ENCODE measurements at places on chromosomes 2 and 18.

DNA sequence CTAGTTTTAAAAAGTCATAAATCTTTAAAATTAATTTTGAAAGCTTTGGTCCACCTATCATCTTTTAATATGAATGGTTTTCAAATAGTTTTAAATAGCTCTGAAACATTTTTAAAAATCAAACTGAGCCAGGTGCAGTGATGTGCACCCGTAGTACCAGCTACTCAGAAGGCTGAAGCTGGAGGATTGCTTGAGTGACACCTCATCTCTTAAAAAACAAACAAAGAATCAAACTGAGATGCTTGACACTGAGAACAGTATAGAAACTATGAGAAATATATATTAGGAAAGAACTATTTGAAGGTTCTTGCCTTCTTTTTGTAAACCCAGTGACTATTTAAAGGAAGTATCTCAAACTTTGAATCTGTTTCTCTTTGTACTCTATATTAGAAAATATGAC lies 67.4 kb downstream of the BARD1 start:
- H3K4me3 ChIP-seq, result no peak overlapping the region
- DNase-seq, result no peak
- no peak overlapping the region for H3K27ac ChIP-seq

DNA sequence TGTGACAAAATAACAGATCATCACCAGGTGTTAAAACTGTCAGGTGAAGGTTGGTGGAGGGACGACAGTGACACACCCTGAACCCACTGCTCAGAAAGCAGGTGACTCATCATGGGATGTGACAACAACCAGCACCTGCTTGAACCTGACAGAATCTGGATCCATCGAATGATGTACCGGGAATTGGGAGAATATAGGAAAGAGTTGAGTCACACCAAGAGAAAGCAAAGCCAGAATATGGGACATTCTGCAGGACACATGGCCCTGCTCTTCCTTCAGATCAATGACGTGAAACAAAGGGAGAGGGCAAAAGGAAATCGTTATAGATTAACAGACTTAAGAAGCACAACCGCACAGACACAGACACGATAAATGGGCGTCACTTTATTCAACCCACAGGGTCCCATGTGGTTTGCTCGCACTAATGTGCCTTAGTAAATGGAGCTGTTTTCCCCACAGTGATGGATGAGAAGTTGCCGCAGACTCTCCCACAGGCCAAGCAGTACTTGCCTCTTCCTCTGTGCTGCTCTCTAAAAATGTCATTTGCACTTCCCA lies 100.1 kb downstream of the CRACDL start:
- H3K36me3 ChIP-seq, result no peaks in the 10 kb centered on the region
- no peaks in the 10 kb centered on the region for H3K27me3 ChIP-seq
- DNase-seq, result no peak
- H3K27ac ChIP-seq, result no peak overlapping the region

GRCh38 chr2:58432491-58433170 lies 191.5 kb upstream of the FANCL start:
- H3K4me3 ChIP-seq, result no peak overlapping the region
- peaks cover 3% of the 10 kb centered on the region for H3K27me3 ChIP-seq
- no peaks in the 10 kb centered on the region for H3K36me3 ChIP-seq
- peaks cover 13% of the 10 kb centered on the region for H3K4me1 ChIP-seq

DNA sequence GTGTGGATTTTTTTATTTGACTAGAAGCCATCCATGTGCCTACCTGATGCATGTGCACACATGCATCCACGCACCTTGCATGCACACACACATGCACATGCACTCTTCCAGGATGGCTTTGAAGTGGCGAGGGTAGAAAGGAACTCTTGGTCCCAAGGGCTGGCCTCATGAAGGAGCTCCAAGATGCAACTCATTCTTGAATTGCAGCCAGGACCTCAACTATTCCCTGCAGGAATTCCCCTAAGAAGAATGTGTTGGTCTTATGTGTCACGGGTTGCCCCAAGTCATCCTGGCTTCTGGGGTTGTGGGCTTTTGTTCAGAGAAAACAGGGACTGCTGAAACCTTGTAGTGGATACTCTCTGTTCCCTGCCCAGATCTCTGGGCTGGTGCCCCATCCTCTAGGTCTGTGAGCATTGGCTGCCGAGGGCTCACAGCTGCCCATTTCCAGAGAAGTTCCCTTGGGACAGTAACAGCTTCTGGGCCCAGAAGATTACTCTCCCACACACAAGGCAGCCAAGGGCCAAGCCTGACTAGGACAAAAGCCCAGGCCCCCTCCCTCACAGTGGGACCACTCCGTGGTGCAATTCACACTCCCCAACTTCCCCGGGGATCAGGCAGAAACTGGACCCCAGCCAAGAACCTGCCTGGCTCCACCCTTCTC lies 137.6 kb downstream of the COPS8 start:
- H3K4me3 ChIP-seq, result no peak overlapping the region
- H3K27ac ChIP-seq, result no peak overlapping the region
- H3K4me1 ChIP-seq, result no peaks in the 10 kb centered on the region
- no peaks in the 10 kb centered on the region for H3K27me3 ChIP-seq
- no peak for DNase-seq
